ENCODE measurements at places on chromosomes 11 and 22.

DNA sequence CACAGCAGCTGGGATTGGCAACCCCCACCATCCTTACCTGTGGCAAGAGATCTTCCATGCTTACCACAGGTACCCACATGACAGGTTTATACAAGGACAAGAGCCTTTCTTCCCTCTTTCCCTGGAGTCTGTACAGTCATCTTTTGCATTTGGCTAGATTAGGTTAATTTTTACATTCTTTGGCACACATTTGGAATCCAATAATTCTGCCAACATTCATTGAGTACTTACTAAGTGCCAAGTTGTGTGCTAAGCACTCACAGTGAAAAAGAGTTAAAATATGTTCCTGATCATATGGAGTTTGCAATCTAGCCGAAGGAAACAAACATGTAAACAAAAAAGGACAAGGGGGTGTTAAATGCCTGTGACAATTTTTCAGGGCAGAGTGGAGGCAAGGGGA is 50.0 kb upstream of the OPCML start:
- DNase-seq: no peak

DNA sequence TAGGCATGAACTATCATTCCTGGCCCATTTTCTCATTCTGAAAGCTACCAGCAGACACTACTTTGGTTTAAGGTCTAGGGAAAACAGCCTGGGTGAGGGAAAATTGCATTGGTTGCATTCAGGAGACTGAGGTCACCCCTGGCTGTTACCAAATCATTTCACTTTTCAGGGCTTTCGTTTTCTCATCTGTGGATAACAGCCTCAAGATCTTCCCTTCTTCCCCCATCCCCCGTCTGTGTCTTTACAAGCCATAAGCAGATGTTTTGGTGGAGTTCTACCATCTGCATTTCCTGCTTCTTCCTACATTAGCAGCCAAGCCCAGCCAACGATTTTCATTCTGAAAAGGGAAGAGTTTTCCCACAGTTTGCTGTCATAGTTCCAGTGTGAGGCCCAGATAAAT is 130.4 kb downstream of the HIPK3 start:
- no peak for DNase-seq

GRCh38 chr11:22780952-22781593 is 48.5 kb downstream of the SVIP start:
- DNase-seq: no peak

DNA sequence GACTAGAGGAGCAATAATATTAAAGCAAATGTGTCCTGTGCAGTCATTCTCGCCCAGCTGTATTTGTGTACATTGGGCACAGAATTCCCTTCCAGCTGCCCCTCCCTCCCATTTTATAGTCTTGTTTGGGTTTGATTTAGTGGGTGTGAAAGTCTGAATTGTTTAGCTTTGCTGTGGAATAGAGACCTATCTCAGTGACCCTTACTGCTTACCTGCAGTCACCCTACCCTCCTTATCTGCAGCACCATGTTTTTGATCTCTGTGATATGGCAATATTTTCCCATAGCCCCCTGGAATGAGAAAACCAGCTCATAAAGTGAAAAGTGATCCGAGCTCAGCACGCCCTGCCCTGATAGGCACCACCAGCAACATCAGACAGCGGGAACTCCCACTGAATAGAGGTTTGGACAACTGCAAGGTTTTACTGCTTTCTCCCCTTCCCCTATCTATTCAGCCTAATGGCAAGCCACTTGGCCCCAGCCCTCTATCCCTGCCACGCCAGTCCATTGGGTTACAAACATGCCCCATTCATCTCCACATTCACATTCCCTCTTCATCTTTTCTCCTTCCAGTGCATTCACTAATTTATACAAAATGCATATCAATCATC is 199.0 kb downstream of the ETS1 start:
- DNase-seq: no peak

- no peak for DNase-seq
These were observed 84.4 kb upstream of the MYOD1 start for GRCh38 chr11:17634776-17635550.

DNA sequence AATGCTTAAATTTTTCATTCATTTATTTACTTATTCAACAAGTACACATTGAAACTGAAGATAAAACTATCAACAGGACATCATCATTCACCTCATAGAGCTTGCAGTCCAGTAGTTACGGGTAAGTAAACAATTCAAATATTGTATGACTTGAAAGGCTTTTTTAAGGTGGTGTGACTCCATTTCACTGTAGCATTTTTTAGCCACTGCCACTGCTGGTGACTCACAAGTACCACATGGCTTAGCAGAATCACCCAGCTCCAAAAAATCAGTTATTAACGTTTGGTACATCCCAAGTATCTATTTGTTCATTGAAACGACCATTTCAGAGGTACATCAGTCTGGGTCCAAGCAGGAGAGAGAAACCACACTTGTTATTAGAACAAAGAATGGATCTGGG is 427.9 kb upstream of the DDI1 start:
- DNase-seq: no peak

- no peak for DNase-seq
These were observed 52.3 kb downstream of the SC5D start for GRCh38 chr11:121344824-121345223.

- DNase-seq: no peak
These were observed 75.1 kb downstream of the KIRREL3 start for GRCh38 chr11:126925321-126926093.

GRCh38 chr11:113873236-113873626 is 2.1 kb downstream of the USP28 start:
- DNase-seq: no peak

DNA sequence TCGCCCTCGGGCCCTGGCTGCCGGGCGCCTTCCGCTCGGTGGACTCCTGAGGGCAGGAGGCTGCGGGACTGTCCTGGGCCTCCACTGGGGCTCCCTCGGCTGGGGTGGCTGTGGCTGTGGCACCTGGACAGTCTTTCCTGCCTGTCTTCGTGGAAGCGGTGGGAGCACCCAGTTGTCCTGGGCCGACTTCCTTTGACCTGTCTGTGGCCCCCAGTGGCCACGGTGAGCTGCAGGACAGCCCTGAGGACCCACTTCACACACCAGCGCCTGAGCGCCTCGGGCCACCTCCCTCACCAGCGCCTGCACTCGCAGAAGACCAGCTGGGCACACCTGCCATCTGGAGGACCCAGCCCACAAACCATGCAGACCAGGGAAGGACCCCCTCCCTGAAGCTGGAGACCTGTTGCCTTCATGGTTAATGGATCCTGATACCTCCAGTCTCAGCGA is 1.8 kb upstream of the EPS8L2 start:
- no peak for DNase-seq

GRCh38 chr22:44587737-44588310 is 89.8 kb upstream of the RTL6 start:
- no peak for DNase-seq
